DMS153 (cell line): ENCODE measurements at places on chromosomes 7 and 10.

DNA sequence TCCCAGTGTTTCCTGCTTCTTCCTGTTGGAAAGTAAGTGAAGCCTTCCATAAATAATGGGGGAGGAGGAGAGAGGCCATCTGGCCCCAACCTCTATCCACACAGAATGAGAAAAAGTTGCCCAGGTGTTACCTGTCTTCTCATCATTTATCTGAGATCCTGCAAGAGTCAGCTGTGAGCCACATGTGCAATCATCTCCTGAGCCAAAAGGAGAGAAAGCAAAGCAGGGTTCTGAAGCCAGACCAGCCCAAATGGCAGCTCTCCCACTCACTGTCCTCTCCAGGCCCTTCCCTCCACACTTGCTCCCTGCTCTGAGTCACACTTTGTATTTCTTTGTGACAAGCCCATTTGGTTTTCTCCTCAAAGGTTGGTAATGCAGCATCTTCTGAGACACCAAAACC, 65.9 kb downstream of the FAM204A start:
- no peak for DNase-seq

- DNase-seq: no peak
Observed at GRCh38 chr7:132437730-132438129, 138.5 kb downstream of the PLXNA4 start.

DNA sequence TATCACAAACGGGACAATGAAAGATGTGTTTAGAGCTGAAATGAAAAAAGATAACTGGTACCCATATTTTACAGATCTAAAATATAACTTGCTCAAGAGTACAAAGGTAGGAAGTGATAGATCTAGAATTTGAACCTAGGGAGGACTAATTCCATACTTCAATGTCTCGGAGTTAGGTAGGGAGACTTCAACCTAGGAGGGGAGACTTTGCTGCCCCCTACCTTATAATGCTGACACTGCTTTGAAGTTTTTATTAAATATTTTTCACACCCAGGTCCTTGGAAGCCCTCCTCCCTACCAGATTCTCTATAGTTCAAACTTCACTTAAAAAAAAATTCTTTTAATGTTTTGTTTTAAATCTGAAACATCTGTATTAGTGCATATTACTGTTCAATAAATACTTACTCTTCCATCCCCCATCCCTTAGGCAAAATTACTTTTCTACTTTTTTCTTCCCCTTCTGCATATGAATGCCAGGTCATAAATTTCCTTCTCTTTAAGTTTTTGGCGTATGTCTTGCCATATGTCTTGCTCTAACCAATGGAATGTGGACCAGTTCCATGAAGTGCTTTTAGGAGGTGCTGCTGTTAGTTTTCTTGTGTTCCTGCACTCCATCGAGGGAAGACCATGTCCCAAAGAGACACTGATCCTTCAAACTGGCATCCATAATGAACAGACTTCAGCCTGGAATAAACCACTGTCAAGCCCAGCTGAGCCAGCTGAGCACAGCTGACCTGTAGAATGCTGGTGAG, 57.8 kb downstream of the MICU1 start:
- DNase-seq: no peak

GRCh38 chr7:155166673-155167370, 96.7 kb downstream of the HTR5A start:
- no peak for DNase-seq

- DNase-seq: no peak
Observed at GRCh38 chr7:24948739-24949138, 31.2 kb downstream of the OSBPL3 start.
